BJ (cell line): ENCODE measurements at places on chromosomes 6 and 20.

- DNase-seq, result no peak
These were observed 44.3 kb downstream of the CTCFL start for GRCh38 chr20:57480444-57481160.

DNA sequence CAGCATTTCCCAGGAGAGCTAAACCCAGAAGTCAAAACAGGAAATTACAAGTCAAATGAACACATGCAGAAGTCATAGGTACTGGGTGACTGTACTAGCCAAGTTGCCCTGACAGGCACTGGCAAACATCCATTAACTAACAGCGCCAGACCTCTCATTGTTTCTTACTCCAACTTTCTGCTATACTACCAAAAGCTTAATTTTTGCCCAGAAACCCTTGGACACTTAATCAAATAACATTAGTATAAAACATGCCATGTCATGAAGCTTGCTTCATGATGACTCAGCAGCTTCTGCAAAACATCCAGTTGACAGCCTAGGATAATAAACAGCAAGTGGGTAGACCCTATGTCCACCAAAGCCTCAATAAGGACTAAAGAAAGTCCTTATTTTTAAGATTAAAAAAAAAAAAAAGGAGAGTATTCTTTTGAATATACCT, 3.5 kb downstream of the NUP153 start:
- DNase-seq, result no peak

DNA sequence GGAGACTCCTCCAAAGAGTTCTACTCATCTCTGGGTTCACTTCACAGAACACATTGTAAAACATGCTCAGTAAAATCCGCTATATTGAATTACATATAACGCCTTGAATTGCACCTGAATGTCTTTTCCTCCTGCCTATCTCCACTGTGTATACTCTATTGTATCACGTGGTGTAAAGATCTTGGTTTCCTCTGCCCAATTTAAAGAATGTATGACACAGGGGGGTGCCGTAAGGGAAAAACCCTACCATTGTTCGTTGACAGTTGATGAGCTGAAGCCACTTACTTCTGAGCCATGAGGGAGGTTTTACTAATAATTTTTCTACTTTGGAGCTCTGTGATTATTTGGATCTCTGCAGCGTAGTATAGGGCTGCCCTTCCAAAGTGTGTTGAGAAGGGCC, 6.0 kb downstream of the ASF1A start:
- no peak for DNase-seq

GRCh38 chr20:61454053-61454452, 202.0 kb downstream of the CDH4 start:
- DNase-seq, result no peak

DNA sequence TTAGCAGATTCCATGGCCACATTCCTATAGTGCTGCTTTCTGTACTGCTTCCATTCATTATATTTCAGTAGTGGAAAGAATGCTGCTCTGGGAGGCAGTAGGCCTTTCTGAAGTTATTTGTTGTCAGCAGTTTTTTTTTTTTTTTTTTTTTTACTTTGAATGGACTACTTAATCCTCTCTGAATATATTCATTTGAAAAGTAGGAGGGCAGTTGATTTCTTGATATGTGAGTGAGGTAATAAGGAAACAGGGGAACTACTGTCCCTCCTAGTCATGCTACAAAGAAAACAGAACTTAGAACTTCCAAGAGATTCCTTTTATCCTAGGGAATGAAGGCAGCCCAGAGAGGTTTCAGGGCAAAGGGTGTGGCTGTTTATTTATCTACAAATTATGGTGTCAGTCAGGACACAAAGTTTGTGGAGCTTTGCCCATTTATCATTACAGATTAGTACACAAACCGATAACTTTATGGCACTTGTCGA, 155.9 kb downstream of the JARID2 start:
- DNase-seq, result no peak

DNA sequence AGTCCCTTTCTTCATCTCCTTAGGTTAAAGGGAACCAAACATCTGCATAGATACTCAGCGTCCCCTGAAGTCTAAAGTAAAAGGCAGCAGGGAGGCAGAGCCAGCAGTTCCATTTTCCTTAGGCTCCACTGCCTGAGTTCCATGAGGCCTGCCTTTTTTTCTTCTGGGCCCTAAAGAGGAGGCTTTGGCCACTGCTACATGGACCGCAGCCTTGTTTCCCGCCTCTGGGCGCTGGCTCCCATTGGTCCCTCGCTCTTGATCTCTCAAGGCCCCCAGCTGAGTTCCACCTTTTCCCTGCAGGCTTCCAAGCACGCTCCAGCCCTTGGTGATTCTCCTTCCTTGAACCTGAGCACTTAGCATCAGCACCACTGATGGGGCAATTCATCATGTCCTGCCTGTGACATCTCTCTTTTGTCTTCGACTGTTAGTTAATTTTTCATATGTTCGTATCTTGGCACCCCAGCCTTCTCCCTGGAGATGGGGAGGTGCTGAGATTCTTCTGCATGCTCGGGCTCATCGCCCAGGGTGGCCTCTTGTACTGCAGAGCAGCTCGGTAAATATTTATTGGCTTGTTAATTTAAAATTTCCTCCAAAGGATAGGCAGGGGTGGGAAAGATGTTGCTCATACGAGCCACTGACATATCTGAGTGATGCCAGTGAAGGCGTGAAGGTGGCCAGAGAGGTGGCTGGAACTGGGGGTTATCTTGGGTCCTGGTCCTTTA, 3.4 kb downstream of the MLN start:
- DNase-seq, result no peak

DNA sequence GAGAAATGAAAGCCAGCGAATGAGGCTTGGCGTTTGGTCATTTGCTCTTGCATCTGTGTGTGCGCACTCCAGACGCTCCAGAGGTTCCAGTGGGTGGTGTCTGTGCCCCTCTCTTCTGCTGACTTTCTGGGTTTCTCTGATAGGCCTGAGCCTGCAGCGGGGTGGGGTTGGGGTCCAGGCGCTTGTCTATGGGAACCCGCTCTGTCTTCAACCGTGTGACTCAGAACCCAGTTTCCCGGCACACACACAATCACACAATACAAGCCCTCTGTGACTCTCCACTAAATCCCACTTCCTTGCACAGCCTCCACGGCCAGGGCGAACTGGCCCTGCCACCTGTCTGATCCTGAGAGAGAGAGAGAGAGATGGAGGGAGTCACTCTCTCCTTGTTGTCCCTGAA, 24.6 kb downstream of the RBM38 start:
- no peak for DNase-seq

DNA sequence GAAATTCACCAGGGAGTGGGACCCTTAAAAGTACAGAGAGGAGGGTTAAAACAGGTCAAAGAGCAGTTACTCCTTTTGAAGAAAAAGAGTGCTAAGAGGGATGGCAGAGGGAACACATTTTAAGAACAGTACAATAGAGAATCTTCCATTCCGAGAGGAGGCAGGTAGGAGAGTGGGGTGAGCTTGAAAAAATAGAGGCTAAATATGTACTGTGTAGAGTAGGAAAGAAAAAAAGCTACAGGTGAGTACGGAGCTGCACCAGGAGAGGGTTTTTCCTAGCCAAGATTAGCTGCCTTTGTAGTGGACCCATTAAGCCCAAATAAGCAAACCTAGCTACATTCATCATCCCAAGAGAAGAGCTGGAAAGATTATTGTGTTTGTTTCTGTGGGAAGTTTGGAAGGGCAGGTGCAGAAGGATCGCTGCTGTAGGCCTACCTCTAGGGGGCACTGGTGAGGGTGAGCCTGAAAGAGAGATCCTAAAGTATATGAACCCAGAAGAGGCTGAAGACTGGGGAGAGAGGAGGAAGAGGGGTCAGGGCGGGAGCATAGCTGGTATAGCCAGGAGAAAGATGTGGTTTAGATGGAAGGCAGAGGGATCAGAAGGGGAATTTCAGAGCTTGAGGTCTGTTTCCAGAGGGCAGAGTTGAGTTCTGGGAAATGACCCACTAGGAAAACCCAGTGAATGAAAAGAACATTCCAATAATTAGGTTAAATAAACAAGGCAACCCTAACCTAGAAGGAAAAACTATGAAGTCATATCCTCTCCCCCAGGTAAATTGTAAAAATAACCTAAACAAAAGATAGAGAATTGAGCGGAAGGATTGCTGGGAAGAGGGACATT, 50.2 kb upstream of the HINT3 start:
- no peak for DNase-seq

DNA sequence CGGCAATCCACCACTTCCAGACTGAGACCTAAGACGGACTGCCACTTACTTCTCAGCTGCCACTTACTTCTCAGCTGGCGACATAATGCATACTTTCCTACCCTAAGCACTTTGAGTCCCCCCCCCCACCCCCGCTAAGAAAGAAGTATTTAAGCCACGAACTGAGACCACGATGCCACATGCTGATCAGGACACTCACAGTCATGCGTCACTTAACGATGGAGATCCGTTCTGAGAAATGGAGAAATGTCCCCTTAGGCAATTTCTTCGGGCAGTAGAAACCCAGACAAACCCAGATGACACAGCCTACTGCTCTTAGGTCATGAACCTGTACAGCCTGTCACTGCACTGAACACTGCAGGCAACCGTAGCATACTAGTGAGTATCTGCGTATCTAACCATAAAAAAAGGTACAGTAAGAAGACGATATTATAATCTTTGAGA, 690 bp downstream of the IFNGR1 start:
- DNase-seq, result no peak

DNA sequence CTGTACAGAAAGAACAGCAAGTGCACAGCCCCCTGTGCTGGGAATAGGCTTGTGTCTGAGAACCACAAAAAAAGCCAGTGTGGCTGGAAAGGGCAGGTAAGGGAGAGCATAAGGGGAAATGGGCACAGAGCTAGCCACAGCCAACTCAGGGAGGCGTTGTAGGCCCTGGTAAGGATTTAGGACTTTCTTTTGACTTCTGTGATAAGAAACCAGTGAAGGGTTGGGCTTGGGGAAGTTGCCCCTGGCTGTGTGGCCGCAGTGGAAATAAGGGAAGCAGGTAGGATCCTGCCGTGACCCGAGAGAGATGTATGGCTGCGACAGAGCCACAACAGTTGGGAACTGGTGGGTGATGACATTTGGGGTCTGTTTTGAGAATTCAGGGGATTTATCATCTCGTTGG, 30.0 kb upstream of the PHACTR2 start:
- DNase-seq, result no peak

GRCh38 chr20:39133201-39133600, 171.1 kb downstream of the DHX35 start:
- no peak for DNase-seq

- DNase-seq, result no peak
These were observed 20.4 kb upstream of the SERINC1 start for GRCh38 chr6:122491919-122492555.

- no peak for DNase-seq
These were observed 8.8 kb downstream of the ACOT8 start for GRCh38 chr20:45848421-45848820.

- DNase-seq, result no peak
These were observed 242.8 kb downstream of the FARS2 start for GRCh38 chr6:5504078-5504477.

GRCh38 chr6:125806813-125807212, 16.1 kb downstream of the NCOA7 start:
- DNase-seq, result no peak

DNA sequence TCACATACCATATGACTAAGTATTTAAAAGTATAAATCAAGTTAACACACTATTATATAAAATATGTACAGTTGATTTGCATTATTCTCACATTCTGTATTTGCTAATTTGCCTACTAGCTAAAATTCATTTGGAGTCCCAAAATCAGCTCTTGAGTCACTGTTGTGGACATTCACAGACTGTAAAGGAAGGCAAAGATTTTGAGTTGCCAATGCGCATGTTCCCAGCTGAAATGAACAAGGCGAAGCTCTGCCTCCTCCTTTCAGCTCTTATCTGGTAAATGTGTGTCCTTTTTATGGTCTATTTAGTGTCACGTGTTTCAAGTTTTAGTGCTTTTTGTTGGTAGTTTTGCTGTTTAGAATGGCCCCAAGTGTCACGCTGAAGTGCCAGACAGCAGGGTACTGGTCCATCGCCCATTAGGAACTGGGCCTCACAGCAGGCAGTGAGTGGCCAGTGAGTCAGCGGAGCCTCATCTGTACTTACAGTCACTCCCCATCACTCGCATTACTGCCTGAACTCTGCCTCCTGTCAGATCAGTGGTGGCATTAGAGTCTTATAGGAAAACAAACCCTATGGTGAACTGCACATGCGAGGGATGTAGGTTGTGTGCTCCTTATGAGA, 87.2 kb upstream of the ADTRP start:
- no peak for DNase-seq

- peak; percentile 26 for DNase-seq
These were observed 76.7 kb downstream of the PREP start for GRCh38 chr6:105326216-105326615.

GRCh38 chr6:105934708-105935107, 151.4 kb upstream of the PRDM1 start:
- DNase-seq, result no peak

- no peak for DNase-seq
These were observed 452.7 kb downstream of the PREX1 start for GRCh38 chr20:48374991-48375595.

- no peak for DNase-seq
These were observed 43.3 kb upstream of the KIF25 start for GRCh38 chr6:167954151-167954550.

DNA sequence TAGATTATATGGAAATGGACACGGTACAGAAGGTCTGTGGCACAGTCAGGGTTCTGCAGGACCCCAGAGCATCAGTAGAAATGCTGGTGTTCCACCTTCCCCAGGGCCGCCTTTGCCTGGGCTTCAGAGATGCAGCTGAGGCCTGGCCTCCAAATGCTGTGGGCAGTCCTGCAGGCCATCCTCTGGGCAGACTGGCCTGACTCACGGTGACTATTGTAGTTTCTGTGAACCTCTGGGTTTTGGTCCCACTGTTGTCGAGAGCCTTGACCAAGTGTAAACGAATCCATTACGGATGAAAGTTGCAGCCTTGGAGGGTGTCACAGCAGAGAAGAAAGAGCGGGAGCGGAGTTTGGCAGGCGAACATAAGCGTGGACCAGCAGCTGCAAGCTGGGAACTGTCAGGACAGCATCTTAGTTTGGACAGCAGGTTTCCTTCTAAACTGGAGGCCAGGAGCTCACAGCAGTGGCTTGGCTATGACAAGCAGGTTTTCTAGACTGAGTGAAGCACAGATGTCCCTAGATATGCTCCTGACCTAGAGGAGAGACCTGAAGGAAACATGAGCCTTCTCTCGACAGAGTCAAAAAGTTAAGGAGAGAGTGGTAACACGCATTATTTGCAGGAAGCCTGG, 46.2 kb upstream of the BCLAF1 start:
- DNase-seq, result no peak

DNA sequence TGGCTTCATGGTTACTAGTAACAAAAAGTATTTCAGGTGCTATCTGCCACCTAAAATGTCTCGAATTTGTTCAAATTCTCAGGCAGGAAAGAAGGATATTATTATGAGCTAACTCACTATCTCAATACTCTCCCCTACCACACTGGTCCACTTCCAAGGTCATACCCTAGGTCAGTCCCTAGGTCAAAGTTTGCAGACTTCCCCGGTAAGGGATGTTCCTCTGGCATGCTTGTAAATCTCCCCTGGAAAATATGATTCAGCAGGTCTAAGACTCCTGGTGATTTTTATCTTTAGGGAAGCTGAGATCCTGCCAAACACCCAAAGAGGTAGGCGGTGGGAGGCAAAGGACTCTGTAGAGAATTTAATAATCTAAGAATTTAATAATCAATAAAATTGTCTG, 6.7 kb downstream of the AHCY start:
- DNase-seq, result no peak
